Activated CD4-positive, alpha-beta memory T cell treated with anti-CD3 and anti-CD28 coated beads, Interleukin-2, amount 10 ng/mL, durations not matched to agents 7 days and 5 days (primary cell): ENCODE measurements at places on chromosomes 7 and 10. TPM values are rescaled to one million over a fixed set of nuclear protein-coding genes. Genes with fewer than 3 reads are reported as not detected.

The STK31 gene
- total RNA-seq, result 0.18 TPM

DNA sequence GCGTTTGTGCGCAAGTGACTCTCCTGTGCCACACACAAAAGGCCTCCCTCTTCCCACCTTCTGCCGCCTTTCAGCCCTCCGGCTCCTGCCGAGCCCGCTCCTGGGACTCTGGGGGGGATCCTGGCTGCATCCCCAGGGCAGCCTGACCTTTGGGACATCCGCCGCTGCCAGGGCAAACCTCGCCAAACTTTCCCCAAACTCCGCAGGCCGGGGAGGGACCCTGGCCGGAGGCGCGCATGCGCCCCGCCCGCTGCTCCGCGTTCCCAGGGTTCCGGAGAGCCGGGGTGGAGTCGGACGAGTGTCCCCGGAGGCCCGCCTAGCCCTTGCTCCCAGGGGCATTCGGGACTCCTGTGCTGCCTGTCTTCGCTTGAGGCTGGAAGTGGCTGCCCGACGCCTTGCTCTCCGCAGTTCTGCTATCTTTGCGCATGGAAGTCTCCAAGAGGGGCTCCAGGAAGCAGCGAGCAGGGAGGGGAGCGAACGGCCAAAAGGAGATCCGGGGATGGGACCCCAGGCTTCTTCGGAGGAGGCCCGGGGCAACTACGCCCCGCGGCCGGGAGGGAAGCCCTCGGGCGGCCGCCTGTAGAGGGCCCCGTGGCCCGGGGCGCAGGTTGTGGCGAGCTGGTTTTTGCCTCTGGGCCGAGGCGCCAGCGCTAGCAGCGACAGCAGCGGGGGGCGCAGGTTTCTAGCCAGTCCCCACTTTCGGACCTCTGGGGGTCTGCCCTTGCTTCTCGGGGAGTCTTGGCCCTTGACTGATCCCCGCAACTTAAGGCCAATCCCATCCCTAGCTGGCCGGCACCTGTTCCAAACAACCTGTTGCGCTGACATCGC lies 7.0 kb downstream of the PTF1A start:
- H3K4me3 ChIP-seq, result no peak overlapping the region
- peaks cover 85% of the 10 kb centered on the region for H3K27me3 ChIP-seq
- no peaks in the 10 kb centered on the region for H3K36me3 ChIP-seq

DNA sequence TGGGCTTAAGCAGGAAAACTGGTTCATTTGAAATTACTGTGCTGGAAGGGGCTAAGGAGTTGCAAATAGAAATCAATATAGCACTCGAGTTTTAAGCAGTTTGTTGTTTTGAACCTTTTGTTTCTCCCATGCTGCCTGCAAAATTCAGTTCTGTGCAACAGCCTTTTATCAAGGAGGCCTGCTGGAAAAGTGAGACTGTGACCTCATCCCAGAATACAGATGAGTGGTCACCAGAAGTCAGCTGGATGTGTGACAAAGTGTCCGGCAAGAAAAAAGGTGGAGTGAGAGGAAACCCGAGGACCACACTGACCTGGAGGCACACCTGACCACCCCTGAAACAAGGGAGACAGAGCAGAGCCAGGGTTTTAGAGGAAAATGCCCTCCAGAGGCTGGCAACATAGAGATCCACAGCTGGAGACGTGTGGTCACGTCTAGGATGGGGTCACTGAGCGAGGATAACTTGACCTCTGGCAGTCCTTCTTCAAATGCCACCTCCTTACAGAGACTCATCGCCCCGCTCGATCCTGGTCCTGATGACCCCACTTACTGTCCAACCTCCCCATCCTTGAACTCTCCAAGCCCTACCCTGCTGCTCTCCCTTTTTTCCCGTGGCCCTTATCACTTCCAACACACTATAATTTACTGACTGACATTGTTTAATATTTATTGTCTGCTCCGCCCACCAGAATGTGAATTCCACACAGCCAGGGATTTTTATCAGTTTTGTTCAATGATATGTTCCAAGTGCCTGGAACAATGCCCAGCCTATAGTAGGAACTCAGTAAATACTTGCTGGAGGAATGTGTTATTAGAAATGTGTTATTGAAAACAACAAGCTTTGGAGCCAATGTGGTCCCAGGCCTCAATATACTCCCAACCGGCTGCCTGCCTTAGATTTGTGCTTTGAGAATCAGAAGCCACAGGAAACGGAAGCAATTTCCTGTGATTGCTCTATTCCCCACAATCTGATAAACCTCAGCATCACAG lies 243.8 kb downstream of the GLI3 start:
- H3K4me1 ChIP-seq, result no peaks in the 10 kb centered on the region
- H3K36me3 ChIP-seq, result no peaks in the 10 kb centered on the region
- peaks cover 4% of the 10 kb centered on the region for H3K27me3 ChIP-seq
- H3K4me3 ChIP-seq, result no peak overlapping the region

DNA sequence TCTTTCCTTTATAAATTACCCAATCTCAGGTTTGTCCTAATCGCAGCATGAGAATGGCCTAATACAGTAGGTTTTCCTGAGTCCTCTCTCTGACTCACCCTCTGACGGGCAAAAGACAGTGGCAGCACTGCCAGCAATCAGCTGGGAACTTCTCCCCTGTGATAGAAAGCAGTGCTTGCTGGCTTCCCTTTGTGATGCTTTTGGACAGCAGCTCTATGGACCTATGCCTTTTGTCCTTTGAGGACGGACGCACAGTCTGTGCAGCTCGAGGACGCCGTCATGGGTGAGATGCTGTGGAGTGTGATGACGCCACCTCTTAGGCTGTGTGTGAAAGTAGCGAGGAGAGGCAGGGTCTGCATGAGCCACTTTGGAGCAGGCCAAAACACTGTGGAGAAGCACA lies 68.8 kb downstream of the KIAA1217 start:
- H3K27me3 ChIP-seq, result no peaks in the 10 kb centered on the region
- H3K4me3 ChIP-seq, result no peak overlapping the region
- no peak for DNase-seq
- H3K27ac ChIP-seq, result no peak overlapping the region

GRCh38 chr7:101315336-101315735 lies 6.3 kb downstream of the IFT22 start:
- H3K36me3 ChIP-seq, result peaks cover 12% of the 10 kb centered on the region
- H3K27ac ChIP-seq, result no peak overlapping the region
- H3K4me1 ChIP-seq, result peaks cover under 1% of the 10 kb centered on the region
- no peak overlapping the region for H3K4me3 ChIP-seq
- H3K27me3 ChIP-seq, result no peaks in the 10 kb centered on the region

The OR2A12 gene
- not detected for total RNA-seq

DNA sequence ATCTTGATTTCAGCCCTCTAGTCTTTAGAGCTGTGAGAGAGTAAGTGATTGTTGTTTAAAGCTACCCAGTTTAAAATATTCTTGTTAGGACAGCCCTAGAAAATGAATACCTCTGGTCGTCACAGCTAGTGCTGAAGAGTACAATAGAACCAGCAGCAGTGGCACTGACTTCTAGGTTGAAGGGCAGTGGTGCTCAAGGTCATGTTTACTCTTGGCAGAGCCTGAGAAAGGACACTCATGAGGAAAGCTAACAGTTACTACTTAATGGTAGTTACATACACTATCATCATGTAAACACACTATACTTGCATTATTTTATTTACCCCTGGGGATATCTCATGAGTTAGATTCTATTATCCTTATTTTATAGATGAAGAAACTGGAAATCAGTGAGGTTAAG lies 323.0 kb downstream of the SH2D4B start:
- H3K4me3 ChIP-seq, result no peak overlapping the region
- H3K27me3 ChIP-seq, result no peaks in the 10 kb centered on the region
- DNase-seq, result no peak
- no peaks in the 10 kb centered on the region for H3K4me1 ChIP-seq
- H3K36me3 ChIP-seq, result no peaks in the 10 kb centered on the region

GRCh38 chr7:138980563-138981291 lies 462 bp downstream of the KIAA1549 start:
- DNase-seq, result no peak
- H3K27me3 ChIP-seq, result peaks cover 42% of the 10 kb centered on the region
- H3K4me3 ChIP-seq, result peak overlapping the region; percentile 77
- peaks cover 14% of the 10 kb centered on the region for H3K4me1 ChIP-seq
- no peak overlapping the region for H3K27ac ChIP-seq

The BMPER gene
- not detected for total RNA-seq

The CRPPA gene
- 0.68 TPM for total RNA-seq

The CCDC146 gene
- total RNA-seq, result 5.3 TPM

The NCOA4 gene
- total RNA-seq, result 104 TPM

The BAIAP2L1 gene
- total RNA-seq, result 0.68 TPM

GRCh38 chr7:110675383-110676103 lies 415.4 kb upstream of the LRRN3 start:
- H3K36me3 ChIP-seq, result no peaks in the 10 kb centered on the region
- DNase-seq, result no peak
- H3K4me1 ChIP-seq, result no peaks in the 10 kb centered on the region

DNA sequence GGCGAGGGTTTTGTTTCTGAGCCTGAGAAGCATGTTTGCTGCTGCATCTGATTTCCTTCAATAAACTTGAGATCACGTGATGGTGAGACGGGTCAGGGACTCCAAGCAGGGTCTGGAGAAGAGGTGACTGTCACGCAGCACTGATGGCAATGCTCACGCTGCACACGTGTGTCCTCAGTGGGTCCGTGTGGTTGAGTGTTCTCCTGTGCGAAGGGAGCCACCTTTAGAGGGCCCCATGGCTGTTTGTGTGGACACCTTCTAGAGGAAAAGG lies 100.4 kb downstream of the WDR37 start:
- no peaks in the 10 kb centered on the region for H3K36me3 ChIP-seq
- no peak for DNase-seq
- H3K4me3 ChIP-seq, result no peak overlapping the region

- DNase-seq, result no peak
- H3K4me3 ChIP-seq, result no peak overlapping the region
- no peaks in the 10 kb centered on the region for H3K36me3 ChIP-seq
- H3K27me3 ChIP-seq, result no peaks in the 10 kb centered on the region
- H3K27ac ChIP-seq, result no peak overlapping the region
These were observed 37.8 kb downstream of the GNAI1 start for GRCh38 chr7:80172387-80172786.

GRCh38 chr7:7527047-7527446 lies 8.6 kb downstream of the COL28A1 start:
- H3K27ac ChIP-seq, result no peak overlapping the region
- no peak for DNase-seq
- H3K27me3 ChIP-seq, result peaks cover 2% of the 10 kb centered on the region
- no peaks in the 10 kb centered on the region for H3K4me1 ChIP-seq
- H3K36me3 ChIP-seq, result no peaks in the 10 kb centered on the region
- H3K4me3 ChIP-seq, result no peak overlapping the region

DNA sequence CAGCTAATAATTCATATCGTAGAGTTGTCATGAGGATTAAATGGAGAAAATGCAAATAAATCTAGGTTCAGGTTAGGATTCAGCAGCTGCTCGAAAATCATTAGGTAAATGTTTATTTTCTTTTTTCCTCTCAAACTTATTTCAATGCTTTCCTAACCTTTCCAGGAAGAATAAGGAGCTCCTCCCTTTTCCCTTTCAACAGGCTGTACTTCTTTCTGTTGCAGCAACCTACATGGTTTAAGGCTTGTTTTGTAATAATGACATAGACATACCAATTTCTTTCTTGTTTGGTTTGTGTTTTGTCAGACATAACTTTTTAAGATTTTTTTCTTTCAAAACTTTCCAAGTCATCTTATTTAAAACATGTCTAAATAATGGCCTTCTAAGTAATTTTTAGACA lies 18.2 kb downstream of the GPR141 start:
- H3K4me1 ChIP-seq, result no peaks in the 10 kb centered on the region
- H3K27me3 ChIP-seq, result peaks cover 7% of the 10 kb centered on the region
- no peaks in the 10 kb centered on the region for H3K36me3 ChIP-seq
- no peak overlapping the region for H3K27ac ChIP-seq

The GPER1 gene
- 0.15 TPM for total RNA-seq

GRCh38 chr10:55212051-55212450 lies 411.0 kb upstream of the PCDH15 start:
- no peaks in the 10 kb centered on the region for H3K36me3 ChIP-seq
- no peak overlapping the region for H3K4me3 ChIP-seq
- no peak overlapping the region for H3K27ac ChIP-seq
- no peak for DNase-seq

The IFRD1 gene
- total RNA-seq, result 33.4 TPM

The SEMA4G gene
- 0.98 TPM for total RNA-seq

DNA sequence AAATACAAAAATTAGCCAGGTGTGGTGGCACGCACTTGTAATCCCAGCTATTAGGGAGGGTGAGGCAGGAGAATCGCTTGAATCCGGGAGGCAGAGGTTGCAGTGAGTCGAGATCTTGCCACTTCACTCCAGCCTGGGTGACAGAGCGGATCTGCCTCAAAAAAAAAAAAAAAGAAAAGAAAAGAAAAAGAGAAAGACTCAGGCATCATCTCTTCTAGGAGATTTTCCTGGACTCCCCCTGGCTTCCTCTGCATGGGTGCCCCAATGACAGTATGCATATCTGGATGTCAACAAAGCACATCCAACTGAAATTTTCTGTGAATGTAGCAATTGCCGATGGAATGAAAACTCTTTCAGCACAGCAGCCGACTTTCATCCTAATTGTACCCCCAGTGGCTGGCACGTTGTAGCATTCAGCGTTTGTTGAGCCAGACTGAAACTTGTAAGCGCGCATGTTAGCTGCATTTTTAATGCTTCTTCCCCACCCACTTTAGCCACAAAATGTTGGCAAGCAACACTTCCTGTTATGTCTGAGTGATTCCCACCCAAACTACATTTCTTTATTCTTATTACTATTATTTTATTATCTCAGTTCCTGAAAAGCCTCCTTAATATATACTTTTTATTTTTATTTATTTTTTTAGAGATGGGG lies 70.2 kb downstream of the PRTFDC1 start:
- peaks cover 28% of the 10 kb centered on the region for H3K4me1 ChIP-seq
- H3K27me3 ChIP-seq, result no peaks in the 10 kb centered on the region
- peak overlapping the region; percentile 29 for H3K4me3 ChIP-seq
- peak overlapping the region; percentile 55 for H3K27ac ChIP-seq
- peak; percentile 47 for DNase-seq
- peaks cover 2% of the 10 kb centered on the region for H3K36me3 ChIP-seq

DNA sequence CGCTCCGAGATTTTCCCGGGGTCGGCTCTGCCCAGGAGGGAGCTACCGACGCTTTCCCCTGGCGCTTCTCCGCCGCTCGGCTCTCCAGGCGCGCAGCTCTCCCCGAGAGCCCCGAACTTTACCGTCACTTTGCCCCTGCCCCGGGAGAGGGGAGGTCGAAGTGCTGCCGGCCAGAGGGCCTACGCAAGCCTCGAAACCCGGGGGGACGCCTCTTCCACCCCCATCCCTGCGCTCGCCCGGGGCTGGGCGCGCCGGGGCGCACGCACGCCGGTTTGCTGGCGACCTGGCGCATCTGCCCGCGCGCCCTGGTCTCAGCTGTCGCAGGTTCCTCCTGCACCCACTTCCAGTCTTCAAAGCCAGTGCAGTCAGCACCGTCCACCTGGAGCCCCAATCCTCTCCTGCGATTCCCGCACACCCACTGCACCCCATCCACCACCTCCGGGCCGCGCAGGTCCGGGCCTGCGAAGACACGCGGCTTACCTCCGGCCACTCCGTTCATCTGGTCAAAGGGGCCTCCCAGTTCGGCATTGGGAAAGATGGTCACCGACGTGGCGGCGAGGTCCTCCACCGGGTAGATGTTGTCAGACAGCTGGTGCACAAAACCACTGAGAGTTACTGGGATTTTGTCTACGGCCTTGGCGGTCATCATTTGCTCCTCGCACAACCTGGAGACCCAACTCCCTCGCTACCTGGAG lies 638 bp downstream of the EGR2 start:
- DNase-seq, result peak; percentile 23
- peaks cover 61% of the 10 kb centered on the region for H3K27me3 ChIP-seq
- H3K4me3 ChIP-seq, result peak overlapping the region; percentile 87
- peaks cover 57% of the 10 kb centered on the region for H3K4me1 ChIP-seq

The CTTNBP2 gene
- not detected for total RNA-seq

GRCh38 chr10:14459665-14460064 lies 128.9 kb upstream of the FRMD4A start:
- no peak for DNase-seq
- no peaks in the 10 kb centered on the region for H3K36me3 ChIP-seq
- H3K4me3 ChIP-seq, result no peak overlapping the region
- H3K27me3 ChIP-seq, result peaks cover 9% of the 10 kb centered on the region
- H3K4me1 ChIP-seq, result no peaks in the 10 kb centered on the region
- no peak overlapping the region for H3K27ac ChIP-seq

The CBX3 gene
- total RNA-seq, result 214 TPM
